Activated CD8-positive, alpha-beta T cell treated with anti-CD3 and anti-CD28 coated beads for 36 hours (primary cell): ENCODE measurements at places on chromosomes 3 and 15.

- no peak for DNase-seq
Measured at GRCh38 chr3:53320697-53321096, 26.6 kb downstream of the DCP1A start.

DNA sequence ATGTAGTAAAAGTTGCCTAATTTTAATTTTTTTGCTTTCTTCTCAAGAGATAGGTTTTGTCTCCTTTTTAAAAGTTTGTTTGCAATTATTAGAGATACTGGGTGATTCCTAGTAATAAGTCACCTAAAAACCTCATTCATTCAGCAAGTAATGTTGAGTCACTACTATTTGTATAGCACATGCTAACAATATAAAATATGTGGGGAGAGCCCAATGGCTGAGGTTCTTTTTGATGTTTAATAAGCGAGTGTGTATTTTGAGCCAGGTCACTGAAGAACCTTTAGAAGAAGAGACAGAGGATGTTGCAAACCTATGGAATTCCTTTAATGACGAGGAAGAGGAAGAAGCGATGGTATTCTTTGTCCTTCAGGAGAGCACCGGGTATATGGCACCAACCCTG, 123.7 kb upstream of the CHRM5 start:
- DNase-seq: no peak

GRCh38 chr15:29134641-29135308, 134.8 kb downstream of the NSMCE3 start:
- no peak for DNase-seq

- DNase-seq: peak; percentile 82
Measured at GRCh38 chr15:75067123-75067830, 43.9 kb downstream of the PPCDC start.

DNA sequence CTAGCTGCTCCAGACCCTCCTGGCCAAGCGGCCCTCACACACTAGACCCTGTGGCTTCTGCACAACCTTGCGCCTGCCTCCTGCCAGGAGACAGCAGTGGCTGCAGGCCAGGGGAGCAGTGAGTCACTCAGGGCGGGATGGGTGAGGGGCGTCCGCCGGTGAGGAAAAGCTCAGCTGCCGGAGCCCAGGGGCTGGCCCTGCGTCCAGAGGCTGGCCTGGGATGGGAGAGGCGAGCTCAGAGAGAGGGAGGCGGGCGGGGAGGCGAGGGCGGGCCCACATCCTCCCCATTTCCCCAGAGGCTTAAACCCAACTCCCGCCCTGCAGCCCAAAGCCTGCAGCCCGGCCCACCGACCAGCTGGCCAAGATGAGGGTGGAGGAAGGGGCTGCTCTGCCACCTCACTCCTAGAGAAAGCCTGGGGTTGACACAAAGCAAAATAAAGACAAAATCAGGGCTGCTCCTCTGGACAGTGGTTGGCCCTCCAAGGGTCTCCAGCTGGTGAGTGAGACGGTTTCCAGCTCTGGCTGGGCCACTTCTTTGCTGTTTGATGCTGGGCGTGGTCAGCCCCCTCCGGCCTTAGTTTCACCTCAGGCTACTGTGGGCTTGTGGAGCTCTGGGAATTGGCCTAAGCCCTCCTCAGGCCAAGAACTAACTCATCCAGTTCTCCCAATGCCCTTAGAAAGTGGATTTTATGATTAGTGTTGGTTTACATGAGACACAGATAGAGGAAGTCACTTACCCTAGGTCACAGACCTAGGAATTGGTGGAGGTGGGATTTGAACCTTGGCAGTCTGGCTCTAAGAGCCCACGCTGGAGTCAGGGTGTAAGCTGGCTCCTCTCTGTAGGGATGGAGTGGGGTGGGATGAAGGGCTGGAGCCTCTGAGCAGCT, 50.6 kb downstream of the IQSEC1 start:
- DNase-seq: no peak
